Stimulated activated CD4-positive, alpha-beta T cell treated with anti-CD3 and anti-CD28 coated beads, TNF-alpha, amount 100 ng/mL, for 48 hours (primary cell): ENCODE measurements at places on chromosomes 2 and 18.

- DNase-seq: no peak
Measured at GRCh38 chr18:13271302-13271911, 52.8 kb downstream of the LDLRAD4 start.

DNA sequence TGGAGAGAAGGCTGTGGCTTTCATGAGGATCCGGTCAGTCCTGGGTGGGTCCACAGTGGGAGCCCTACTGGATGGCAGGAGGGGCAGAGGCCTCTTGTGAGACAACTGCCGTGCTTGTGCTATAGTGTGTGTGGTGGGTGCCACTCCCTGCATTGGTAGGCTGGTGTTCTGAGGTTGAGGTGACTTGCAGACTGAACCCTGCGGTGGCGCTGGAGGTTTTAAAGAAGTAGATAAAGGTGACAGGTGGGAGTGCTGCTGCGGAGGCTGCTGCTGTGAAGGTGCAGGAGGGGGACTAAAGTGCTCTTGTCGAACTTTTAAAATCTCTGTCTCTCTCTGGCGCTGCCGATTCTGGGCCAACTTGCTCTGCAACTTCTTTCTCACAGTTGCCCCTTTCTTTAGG, 29.7 kb downstream of the INO80D start:
- DNase-seq: no peak

GRCh38 chr2:85457877-85458316, 39.4 kb downstream of the SH2D6 start:
- no peak for DNase-seq

- DNase-seq: no peak
Measured at GRCh38 chr18:49447810-49448745, 12.4 kb downstream of the DYM start.

- DNase-seq: no peak
Measured at GRCh38 chr2:163649080-163649479, 86.7 kb downstream of the FIGN start.

GRCh38 chr2:99648178-99648844, 158.5 kb upstream of the REV1 start:
- no peak for DNase-seq

GRCh38 chr2:204491528-204491927, 53.7 kb upstream of the PARD3B start:
- DNase-seq: no peak

- DNase-seq: peak; percentile 8
Measured at GRCh38 chr2:705971-706511, 28.8 kb upstream of the TMEM18 start.

- DNase-seq: no peak
Measured at GRCh38 chr2:61722318-61722717, 131.5 kb downstream of the FAM161A start.

DNA sequence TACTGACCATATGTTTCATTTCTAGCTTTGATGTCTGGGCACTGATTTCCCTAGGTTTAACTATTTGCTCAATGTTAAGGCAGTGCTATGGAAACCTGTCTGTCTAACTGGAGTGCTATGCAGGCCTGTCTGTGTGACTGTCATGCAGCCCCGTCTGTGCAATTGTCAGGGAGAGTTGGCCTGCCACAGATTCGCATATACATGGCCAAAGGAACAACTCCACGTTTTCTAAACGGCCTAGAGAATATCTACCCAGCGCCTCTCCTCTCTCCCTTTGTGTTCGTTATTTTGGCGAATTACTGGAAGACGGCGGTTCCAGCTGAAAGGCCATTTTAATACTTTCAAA, 59.6 kb upstream of the PSME4 start:
- DNase-seq: no peak

GRCh38 chr2:209584472-209584871, 160.6 kb downstream of the MAP2 start:
- no peak for DNase-seq
